CD4-positive, alpha-beta T cell (primary cell): ENCODE measurements at places on chromosomes 13 and 19.

DNA sequence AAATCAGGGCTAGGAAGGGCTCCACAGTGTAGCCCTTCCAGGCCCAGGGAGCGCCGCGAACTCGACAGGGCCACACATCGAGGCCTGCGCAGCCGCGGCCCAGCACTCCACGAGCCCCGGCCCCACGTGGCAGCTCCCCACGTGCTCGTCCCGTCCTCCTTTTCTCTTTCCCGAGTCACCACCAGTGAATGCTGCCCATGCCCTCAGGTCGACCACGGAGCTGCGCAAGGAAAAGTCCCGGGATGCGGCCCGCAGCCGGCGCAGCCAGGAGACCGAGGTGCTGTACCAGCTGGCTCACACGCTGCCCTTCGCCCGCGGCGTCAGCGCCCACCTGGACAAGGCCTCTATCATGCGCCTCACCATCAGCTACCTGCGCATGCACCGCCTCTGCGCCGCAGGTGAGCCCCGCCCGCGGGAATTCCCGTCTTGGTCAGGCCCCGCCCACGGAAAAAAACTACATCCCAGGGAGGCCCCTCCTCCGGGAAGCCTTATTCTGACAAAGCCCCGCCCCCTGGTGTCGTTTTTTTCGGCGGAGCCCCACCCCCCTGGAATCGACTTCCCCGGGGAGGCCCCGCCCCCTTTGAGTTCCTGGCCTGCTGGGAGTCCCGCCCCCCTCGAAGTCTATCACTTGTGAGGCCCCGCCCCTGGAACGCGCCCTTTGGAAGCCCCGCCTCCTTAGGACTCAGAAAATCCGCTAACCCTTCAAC, 7.0 kb downstream of the HIF3A start:
- no peak for DNase-seq

DNA sequence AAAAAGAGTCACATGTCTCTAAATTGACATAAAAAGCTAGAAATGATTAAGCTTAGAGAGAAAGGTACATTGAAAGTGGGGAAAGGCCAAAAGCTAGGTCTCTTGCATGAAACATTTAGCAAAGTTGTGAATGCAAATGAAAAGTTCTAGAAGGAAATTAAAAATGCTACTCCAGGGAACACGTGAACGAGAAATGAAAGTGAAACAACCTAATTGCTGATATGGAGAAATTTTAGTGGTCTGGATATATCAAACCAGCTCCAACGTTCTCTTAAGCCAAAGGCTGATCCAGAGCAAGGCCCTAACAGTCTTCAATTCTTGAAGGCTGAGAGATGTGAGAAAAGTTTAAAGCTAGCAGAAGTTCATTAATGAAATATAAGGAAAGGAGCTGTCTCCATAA, 419.8 kb downstream of the SLITRK6 start:
- DNase-seq, result no peak

DNA sequence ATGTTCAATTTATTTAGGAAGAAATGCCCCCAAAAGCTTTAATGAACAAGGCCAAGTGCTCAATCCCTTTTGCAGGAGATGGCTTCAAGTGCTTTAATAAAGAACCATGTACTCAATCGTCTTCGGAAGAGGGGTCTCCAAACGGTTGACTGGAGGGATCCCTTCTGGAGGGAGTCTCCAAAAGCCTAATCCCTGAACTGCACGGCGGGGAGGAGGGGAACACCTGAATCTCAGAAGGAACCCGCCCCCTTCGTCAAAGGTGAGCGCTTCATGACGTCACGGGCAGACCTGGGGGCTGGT, 505 bp downstream of the PAF1 start:
- no peak for DNase-seq

DNA sequence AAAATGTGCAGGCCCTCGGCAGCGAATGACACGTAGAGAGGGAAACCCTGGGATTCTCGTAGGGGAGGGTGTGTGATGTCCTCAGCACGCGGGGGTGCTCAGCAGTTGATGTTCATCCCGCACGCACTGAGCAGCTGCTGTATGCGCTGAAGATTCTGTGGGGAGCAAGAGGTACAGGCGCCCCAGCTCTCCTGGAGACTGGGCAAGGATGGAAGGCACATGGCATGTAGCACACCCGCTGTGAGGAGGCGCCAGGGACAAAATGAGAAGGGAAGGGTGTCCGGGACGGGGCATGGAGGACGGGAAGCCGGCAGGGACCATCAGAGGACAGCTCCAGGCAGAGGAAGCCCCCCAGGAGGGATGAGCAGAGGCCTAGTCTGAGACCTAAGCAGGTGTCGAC, 15.4 kb downstream of the ATP11A start:
- DNase-seq, result no peak

- no peak for DNase-seq
These were observed 4.9 kb downstream of the SSC5D start for GRCh38 chr19:55493052-55493644.

- DNase-seq, result no peak
These were observed 4.9 kb downstream of the IRS2 start for GRCh38 chr13:109781384-109782065.

DNA sequence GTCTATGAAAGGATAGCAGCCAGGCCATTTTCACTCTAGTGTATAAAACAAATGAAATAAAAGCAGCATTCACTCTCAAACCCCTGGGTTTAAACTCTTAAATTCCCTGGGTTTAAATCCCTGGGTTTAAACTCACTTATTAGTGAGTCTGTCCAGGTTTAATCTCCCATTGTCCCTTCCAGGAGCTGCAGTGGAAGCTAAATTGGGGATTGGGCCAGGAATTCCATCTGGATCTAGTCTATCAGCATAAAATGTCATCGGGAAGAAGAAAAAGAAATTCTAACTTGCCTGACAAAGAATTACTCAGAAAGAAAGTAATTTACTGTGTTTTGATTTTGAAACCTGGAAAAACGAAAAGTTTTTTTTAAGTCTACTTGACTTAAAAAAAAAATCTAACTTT, 54.8 kb downstream of the FRY start:
- DNase-seq, result no peak

- peak; percentile 75 for DNase-seq
These were observed 41.4 kb downstream of the LYL1 start for GRCh38 chr19:13060964-13061927.

DNA sequence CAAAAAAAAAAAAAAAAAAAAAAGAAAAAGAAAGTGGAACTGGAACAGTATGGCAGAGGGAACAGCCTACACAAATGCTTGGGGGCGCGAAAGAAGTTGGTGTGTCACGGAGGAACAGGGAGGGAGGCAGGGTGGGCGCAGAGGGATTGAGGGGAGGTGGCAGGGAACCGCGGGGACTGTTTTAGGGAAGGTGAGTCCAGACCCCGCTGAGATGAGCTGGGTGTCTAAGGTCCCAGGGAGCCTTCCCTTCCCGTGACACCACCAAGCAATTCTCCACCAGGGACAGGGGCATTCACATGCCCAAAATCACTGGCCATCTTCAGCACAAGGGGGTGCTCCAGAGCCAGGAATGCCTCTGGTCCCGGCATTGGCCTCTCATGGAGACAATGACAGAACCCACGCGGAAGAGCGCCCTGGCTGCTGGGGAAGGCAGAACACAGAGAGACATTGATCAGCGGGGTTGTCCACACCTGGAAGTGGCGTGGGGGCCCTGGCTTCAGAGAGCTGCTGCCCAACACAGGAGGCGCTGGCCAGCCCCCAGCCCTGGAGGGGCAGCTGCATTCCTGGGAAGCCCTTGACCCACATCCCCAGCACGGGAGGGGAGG, 6.9 kb downstream of the PEAK3 start:
- peak; percentile 63 for DNase-seq

- DNase-seq, result no peak
These were observed 113.3 kb upstream of the KL start for GRCh38 chr13:32902874-32903273.

GRCh38 chr19:33291623-33292534, 10.5 kb downstream of the CEBPA start:
- DNase-seq, result no peak

GRCh38 chr13:30266756-30267155, 40.6 kb downstream of the KATNAL1 start:
- no peak for DNase-seq

DNA sequence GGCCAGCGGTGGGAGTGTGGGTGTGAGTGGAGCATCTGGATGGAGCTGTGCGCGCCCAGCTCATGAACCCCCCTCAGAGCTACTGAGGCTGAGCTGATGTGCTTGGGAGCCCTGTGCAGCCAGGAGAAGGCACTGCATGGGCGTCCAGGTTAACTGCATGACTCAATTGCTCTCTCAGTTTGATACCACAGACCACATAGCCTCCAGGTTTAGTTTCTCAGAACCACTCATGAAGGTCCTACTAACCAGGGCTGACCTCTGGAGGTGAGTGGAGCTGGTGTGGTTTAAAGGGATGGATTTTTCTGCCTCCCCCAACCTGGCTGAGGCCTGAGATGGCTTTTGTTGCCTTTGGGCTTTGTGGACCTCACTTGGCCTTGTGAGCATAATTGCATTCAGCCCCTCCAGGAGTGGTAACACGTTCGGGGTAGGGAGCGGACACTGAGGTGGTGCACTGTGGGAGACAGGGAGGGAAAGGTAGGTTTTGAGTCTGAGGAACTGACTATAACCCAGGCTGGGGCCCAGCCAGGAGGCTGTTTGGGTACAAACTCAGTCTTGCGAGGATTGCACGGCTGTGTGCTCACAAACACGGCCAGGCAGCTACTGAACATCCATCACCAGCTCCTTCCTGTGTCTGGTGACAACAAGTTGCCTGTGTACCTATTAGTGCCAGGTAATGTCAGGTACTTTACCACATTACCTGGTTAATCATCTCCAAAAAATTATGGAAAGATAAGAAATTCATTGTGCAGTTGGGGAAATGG, 97.5 kb downstream of the RGCC start:
- no peak for DNase-seq

DNA sequence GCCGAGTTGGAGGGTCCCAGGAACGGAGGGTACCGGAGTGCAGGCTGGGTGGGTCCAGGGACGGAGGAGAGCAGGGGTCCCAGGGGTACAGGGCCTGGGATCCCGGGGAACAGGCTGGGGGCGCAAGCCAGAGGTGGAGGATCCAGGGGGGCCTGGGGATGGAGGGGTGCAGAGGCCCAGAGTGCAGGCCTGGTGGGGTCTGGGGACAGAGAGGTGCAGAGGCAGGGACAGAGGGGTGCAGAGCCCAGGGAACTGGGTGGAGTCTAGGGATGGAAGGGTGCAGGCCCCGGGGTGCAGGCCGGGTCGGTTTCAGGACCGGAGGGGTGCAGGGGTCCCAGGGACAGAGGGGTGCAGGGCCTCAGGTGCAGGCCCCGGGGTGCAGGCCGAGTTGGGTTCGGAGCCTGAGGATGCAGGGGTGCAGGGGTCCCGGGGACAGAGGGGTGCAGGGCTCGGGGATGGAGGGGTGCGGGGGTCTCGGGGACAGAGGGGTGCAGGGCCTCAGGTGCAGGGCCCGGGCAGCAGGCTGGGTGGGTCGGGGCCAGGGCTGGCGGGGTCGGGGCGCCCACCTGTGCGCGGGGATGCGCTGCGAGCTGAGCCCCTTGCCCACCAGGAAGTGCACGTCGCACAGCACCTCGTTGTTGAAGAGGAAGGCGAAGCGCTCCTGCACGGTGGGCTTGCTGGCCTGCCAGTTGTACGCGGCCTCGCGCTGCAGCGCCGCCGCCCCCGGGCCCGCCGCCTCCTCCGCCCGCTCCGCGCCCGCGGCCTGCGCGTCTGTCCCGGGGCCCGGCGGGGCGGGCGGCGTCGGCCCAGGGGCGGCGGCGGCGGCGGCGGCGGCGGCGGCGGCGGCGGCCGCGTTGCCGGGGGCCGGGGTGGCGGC, 545 bp downstream of the BTBD2 start:
- peak; percentile 27 for DNase-seq

DNA sequence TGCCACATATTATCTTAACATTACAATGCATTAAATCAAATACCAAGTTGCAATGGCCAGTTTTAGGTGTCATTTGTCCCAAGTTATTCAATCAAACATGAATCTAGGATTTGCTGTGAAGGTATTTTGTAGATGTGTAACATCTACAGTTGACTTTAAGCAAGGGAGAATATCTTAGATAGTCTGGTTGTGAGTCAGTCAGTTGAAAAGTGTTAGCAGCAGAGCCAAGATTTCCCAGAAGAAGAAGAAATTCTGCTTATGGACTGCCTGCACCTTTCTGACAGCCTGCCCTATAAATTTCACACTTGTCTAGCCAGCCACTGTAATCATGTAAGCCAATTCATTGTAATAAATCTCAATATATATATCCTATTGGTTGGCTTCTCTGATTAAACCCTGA, 41.3 kb upstream of the INTS6 start:
- no peak for DNase-seq

- no peak for DNase-seq
These were observed 82.0 kb upstream of the SHISA2 start for GRCh38 chr13:26133851-26134250.

DNA sequence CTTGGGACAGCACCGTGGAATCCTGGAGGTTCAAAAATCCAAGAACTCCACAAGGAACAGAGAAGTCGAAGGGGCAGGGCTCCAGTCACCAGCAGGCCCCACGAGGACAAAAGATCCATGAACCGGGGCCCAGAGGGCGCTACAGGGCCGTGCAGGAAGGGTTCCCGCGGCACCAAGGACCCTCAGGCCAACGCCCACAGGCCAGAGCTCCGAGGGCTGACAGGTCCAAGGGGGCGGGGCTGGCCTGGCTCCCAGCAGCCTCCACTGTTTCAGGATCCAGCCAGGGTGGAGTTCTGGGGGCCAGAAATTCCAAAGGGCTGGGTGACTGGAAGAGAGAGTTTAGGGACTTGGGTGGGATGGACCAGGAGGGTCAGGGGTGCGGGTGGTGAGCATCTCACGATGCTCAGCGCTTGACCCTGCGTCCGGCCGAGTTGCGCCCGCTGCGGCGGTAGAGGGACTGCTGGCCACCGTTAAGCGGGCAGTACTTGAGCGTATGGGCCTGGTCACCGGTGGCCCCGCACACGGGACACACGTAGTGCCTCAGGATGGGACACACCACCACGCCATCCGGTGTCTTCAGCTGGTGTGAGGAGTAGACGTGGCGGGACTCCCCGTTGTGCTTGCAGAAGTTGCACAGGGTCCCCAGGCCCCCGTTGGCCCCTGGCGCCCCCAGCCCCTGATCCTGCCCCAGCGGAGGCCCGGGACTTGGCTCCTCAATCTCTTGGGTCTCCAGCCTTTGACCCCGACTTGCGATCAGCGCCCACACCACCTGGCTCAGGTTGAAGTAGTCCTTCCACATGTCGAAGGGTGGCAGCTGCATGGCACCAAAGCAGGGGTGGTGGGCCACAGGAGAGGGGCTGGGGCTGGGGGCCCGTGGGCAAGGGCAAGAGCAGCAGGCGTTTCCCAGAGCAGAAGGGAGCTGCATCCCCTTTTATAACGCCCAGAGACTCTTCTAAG, at the start of gene NANOS2:
NANOS2 (minus strand) TSS at position 905 of the 957 bp plus-strand sequence; CDS start at position 820, 85 bp downstream.
- DNase-seq, result no peak

GRCh38 chr19:14632286-14632685, 42.4 kb downstream of the ADGRE3 start:
- peak; percentile 58 for DNase-seq
